Hippocampal formation (tissue), 2 donors: ENCODE measurements at places on chromosomes 2 and 18.

- DNase-seq = no peak
Measured at GRCh38 chr2:165777522-165778186, 16.4 kb downstream of the GALNT3 start.

DNA sequence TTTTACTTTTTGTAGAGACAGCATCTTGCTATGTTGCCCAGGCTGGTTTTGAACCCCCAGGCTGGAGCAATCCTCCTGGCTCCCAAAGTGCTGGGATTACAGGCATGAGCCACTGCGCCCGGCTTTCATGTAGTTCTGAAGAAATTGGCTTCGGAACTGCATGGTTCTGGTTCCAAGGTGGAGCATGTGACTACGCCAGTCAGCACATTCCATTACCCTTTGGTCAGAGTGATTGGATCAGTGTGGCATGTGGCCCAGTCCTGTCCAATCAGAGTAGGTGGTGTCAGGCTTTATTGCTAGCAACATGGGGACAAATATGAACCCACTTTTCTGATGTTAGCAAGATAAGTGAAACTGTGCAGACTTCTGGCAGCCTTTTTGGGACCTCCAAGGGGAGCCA is 16.3 kb upstream of the ATOH8 start:
- DNase-seq = no peak

GRCh38 chr2:160224507-160224906 is 24.4 kb upstream of the ITGB6 start:
- DNase-seq = no peak

DNA sequence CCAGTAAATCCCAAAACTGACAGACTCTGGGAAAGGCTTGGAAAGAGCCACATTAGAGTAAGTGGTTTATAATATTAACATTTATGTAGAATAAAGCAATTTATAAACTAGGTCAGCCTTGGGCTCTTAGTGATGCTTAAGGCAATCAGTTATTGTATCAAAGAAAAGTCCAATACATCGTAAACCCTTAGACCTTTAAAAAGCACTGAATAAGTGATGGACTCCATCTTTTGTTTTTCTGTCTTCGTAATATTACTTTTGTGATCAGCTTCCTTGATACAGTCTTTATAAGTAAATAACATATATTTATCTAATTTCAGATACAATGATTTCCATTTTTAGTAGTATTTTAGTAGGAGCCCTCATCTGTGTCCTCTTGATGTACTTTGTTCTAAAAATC is 28.7 kb downstream of the DDX1 start:
- no peak for DNase-seq

DNA sequence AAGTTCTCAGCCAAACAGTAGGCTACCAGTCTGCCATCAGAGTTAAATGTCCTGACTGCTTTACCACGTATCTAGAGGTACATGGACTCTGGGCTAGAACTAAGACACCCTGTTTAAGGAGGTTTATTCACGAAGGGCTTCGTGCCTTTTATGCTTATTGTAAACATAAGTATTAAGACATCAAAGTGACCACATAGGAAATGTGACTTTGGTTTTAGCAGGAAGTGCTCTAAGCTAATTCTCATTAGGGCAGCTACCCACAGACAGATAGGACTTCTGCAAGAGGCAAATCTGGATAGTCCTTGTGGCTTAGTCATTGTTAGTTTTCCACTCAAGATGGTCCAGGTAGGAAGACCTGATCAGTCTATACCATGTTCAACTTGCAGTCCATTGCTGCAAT is 233.3 kb upstream of the MGAT5 start:
- no peak for DNase-seq

- DNase-seq = no peak
Measured at GRCh38 chr2:178251151-178251955, 57.0 kb downstream of the OSBPL6 start.

DNA sequence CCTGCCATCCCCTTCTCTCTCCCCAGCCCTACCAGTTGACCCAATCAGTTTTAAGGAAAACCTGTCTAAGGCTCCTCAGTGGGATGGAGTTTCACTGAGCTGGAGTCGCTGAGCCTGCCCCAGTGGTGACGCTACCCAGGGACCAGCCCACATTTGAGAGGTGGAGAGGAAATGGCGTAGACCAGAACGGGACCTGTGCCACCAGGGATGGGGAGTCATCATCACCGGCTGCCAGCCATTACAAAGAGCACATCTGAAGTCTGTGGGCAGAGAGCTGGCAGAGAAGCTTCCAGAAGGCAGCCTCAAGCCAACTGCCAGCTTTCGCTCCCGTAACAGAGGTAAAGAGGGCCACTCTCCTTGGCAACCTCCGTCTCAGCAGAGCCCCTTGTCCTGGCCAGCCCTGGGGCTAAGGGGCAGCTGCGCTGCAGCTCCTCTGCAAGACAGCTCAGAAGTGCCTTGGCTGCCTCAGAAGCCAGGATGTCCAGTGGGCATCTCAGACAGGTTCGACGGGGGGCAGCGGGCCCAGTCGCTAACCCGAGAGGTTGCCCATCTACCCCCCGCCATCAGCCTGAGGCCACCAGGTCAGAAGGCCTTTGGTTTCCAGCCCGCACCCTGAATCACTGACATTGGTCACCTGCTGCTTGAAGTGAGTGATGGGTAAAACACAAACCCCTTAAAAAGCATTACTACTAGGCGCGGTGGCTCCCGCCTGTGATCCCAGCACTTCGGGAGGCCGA is 15.4 kb downstream of the SDC1 start:
- DNase-seq = no peak

- no peak for DNase-seq
Measured at GRCh38 chr18:46412916-46413315, 244.1 kb downstream of the LOXHD1 start.

GRCh38 chr2:113219525-113219888 is 45.7 kb downstream of the PSD4 start:
- DNase-seq = no peak

DNA sequence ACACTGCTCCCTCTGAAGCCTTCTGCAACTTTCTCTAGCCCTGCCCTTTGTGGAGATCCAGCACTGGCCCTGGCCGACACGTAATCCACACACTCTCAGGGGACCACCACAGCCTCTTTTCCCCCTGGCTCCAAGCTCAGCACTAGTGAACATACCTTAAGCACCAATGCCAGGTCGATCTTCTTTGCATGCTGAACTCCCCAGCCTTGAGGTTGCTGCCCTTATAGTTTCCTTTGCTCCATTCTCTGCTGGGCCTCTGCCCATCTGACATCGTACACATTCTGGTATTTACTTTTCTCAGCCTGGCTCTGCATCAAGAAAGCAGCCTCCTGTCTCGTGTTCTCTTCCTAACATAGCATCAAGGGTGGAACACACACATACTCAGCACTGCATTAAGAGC is 361.5 kb downstream of the LPIN1 start:
- DNase-seq = no peak

DNA sequence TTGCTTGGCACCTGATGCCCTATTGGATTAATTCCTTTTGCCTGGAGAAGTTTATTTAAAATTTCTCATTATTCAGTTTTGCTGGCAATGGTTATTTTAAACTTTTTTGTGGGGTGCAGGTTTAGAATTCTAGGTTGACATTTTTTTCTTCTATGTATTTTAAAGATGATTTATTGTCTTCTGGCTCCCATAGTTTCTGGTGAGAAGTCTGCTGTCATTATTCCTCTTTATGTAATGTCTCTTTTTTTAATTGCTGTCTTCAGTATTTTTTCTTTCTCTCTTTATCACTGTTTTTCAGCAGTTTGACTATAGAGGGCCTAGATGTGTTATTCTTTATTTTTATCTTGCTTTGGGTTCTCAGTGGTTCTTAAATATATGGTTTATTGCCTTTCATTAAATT is 182.2 kb upstream of the STON1 start:
- no peak for DNase-seq

DNA sequence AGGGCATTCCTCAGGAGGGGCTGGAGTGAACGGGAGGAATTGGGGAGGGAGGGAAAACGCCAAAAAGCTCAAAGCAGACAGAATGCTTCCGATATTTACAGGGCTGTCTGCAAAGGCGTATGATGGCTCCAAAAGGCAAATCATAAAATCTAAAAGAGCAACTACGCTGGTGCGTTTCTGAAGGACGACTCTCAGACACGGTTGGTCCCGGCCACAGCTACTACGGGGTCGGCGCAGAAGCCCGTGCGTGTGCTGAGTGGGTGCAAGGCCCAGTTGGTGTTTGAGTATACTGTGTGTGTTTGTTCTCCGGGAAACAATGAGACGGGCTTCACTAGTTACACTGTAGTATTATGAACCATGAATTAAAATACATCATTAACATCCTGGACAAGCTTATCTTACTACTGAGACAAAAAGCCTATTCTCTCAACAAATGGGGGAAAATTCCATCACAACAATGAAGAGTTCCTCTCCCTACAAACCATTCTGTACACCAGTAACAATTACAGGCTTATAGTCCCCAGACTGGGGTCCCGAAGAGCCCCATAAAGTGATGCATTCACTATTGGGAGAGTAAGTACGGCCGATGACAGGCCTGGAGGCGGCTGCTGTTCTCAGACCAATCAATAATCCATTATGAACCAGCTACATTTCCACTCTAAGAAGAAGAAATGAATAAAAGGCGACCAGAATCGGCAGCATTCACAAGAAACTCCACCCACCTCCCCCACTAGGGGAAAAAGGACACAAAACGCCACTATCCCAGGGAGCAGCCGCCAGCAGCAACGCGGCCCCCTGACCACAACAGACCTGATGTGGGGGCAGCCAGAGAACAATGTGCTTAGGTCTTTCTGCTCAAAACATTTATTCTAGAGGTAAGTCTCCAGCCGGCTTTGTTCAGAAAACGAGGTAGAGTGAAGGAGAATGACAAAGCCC is 43.4 kb downstream of the ZNF516 start:
- DNase-seq = no peak

GRCh38 chr2:64876137-64876647 is 113.0 kb upstream of the SLC1A4 start:
- DNase-seq = no peak

GRCh38 chr2:176885001-176885643 is 327.5 kb upstream of the HNRNPA3 start:
- no peak for DNase-seq

- DNase-seq = no peak
Measured at GRCh38 chr2:10327896-10328669, 25.4 kb downstream of the HPCAL1 start.

GRCh38 chr18:11392292-11392691 is 217.1 kb upstream of the SLC35G4 start:
- no peak for DNase-seq

DNA sequence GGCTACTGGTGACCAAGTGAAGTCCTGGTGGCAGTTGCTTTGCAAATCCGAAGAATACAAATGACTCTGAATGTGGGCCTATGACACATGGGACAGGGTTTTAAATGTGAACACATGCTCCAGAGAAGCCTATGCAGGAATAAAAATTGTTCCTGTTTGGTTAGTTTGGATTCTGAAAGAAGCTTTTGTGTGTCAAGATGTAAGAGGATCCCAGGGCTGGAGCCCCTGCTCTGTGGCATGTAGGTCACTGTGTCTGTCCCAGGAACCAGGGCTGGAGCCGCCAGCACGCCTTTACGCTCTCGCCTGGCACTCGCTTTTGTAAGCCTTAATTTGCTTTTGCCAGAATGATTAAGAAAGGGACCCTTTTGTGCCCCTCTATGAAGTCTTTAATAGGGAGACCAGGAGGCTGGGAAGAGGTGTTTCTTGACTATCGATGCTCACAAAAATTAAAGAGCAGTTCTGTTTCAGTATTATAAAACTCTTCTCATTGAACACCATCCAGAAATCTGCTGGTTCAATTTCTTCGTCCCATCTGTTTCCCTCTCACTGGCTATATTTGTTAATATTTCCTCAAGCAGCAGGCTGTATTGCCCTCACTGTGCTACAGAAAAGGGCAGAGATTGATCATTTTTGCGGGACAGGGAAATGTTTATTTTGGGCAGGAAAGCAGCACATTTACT is 532.7 kb upstream of the POU3F3 start:
- no peak for DNase-seq

GRCh38 chr2:36667931-36668330 is 28.6 kb upstream of the VIT start:
- peak; percentile 13 for DNase-seq

GRCh38 chr2:224221455-224221913 is 180.4 kb downstream of the FAM124B start:
- DNase-seq = no peak

DNA sequence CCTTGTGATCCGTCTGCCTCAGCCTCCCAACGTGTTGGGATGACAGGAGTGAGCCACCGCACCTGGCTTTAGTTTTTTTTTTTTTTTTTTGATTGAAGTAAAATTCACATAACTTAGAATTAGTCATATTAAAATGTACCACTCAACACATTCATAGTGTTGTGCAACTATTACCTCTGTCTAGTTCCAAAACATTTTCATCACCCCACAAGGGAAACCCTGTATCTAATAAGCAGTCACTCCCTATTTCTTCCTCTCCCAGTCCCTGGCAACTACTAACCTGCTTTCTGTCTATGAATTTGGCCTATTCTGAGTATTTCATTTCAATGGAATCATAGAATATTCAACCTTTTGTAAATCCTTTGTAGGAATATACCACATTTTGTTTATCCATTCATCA is 123.9 kb upstream of the FAM117B start:
- DNase-seq = no peak

- no peak for DNase-seq
Measured at GRCh38 chr2:43087413-43087812, 139.0 kb downstream of the ZFP36L2 start.

DNA sequence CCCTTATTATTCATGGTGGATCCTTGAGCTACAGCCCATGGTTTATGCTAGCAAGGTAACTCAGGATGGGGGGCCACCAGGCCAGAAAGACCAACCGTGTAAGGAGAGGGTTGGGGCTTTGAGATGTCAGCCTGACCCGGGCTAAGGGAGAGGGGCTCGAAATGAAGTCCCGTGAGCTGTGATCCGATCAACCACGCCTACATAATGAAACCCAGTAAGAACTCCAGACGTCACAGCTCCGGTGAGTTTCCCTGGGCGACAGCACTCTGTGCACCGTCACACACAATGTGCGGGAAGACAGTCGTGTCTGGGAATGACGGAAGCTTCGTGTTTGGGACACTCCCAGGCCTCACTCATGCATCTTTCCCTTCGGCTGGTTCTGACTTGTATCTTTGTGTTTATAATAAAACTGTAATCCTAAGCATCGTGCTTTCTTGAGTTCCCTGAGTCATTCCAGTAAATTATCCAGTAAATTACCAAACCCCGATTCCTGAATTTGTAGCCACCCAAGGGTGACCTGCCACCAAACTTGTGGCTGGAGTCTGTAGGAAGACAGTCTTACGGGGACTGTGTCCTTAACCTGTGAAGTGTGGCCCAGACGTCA is 44.2 kb downstream of the CYP27C1 start:
- no peak for DNase-seq

- peak; percentile 58 for DNase-seq
Measured at GRCh38 chr2:41869542-41870264, 178.1 kb upstream of the PKDCC start.

GRCh38 chr2:157628477-157629415 is at the start of gene ACVR1C:
TSS of gene ACVR1C (minus strand) at chr2:157628864. CDS start at chr2:157628644, 220 bp downstream.
- DNase-seq = peak; percentile 57

GRCh38 chr18:74194691-74195090 is 46.4 kb downstream of the TIMM21 start:
- DNase-seq = no peak
